Activated CD4-positive, alpha-beta T cell treated with anti-CD3 and anti-CD28 coated beads, Interleukin-2, amount 10 ng/mL, durations not matched to agents 7 days and 5 days (primary cell): ENCODE measurements at places on chromosomes 4 and X. TPM values are rescaled to one million over a fixed set of nuclear protein-coding genes. Genes with fewer than 3 reads are reported as not detected.

FAM47A gene
- not detected for total RNA-seq

TEX13D gene
- not detected for total RNA-seq

- no peak overlapping the region for H3K4me3 ChIP-seq
- DNase-seq: no peak
- H3K4me1 ChIP-seq: no peaks in the 10 kb centered on the region
- no peaks in the 10 kb centered on the region for H3K36me3 ChIP-seq
These were observed 344.5 kb upstream of the NOCT start for GRCh38 chr4:138671106-138671505.

DNA sequence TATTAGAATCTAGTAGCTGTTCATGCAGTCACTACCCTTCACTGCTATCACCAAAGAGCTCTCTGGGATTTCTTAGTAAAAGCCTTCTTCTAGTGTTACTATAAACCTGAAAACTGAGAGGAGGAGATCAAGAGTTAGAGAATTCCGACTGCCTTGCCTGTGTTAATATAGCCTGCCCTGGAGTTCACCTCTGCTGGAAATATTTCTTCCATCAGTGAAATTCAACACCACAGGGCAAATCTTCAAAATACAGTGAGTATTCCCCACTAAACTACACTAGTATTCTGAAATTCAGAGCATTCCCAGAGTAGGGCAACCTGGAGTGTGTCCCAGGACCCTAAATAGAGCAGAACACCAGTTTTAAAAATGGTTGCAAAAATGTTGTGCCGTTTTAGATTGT, 301.1 kb downstream of the ARHGAP24 start:
- H3K36me3 ChIP-seq: no peaks in the 10 kb centered on the region
- DNase-seq: no peak
- no peak overlapping the region for H3K4me3 ChIP-seq
- H3K27me3 ChIP-seq: no peaks in the 10 kb centered on the region
